CD8-positive, alpha-beta memory T cell (primary cell): ENCODE measurements at places on chromosomes 7 and 10.

DNA sequence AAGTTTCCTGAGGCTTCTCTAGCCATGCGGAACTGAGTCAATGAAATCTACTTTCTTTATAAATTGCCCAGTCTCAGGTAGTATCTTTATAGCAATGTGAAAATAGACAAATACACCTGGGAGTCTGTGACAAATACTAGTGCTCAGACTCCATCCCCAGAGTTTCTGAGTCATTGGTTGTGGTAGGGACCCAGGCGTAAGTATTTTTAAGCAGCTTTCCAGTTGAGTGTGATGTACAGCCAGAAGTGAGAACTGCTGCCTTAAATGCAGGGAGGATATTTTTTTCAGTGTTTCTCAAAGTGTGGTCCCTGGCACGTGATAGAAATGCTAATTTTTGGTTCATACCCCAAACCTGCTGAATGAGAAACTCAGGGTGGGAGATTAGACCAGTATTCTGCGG lies 121.7 kb downstream of the SORCS3 start:
- no peak for DNase-seq

- DNase-seq = no peak
These were observed 271.6 kb upstream of the PPP2R2D start for GRCh38 chr10:131629026-131629770.

DNA sequence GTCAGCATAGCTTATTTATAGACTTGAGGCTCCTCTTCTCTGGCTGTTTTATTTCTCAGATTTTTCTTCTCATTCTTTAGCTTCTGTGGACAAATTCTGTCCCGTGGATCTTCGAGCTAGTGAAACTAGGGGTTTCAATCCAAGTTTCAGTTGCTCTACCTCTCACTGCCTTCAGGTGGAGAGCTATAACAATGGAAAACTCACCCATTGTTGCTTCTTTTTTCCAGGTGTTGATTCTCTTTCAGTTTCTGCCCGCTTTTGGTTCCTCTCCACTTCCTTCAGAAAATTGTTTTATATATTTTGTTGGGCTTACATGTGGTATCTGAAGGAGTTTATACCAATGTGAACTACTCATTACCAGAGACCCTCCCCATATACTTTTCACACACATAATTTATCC lies 266.1 kb downstream of the TCF7L2 start:
- DNase-seq = no peak

- DNase-seq = no peak
These were observed 72.5 kb downstream of the WDR37 start for GRCh38 chr10:1128649-1129048.

DNA sequence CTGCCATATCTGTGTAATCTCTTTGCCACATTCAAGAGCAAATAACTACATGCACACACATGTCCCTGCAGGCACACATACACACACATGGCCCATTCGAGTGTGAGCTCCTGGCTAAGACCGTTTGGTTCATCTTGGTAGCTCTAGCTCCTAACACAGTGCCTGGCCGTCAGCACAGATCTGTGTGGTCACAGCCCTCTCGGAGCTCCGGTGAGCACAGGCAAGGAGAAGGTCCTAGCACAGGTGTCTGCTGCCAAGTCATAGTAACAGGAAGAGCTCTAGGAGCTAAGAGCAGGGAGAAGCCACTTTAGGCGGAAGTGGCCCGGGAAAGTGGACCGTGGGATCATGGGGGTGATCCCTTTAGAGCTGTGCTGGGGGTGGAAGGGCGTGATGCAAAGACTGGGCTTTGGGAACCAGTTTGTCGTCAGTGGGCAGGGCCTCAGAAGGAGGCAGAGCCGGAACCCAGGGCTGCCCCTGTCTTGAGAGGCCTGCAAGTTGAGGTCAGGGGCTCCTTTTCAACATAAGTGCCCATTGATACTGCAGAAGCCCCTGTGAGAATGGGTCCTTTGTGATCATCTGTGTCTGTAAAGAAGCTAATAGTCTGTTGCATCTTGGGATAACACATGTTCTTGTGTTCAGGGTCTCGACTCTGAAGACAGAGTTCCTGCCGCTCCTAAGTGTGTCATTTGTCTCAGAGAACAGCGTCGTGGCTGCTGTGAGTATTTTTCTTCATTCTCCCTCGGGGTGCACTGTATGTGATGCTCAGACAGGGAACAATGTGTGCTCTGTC lies 16.6 kb upstream of the ARPC1B start:
- no peak for DNase-seq

DNA sequence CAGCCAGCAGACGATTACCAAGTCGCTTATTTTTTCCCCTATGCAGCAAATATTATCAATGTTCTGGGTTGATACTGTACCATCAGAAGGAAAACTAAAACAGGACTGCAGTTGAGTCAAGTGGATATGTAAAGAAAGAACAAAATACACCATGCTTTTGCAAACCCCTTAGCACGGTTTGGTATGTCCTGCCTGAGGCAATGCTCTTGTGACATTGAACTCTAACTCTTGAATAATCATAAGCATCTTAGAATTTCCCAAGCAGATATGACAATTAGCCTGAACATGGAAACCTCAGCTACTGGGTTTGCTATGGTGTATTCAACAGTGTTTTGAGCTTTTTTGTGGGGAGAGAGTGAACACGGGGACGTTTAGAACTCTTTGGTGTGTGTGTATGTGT lies 107.4 kb downstream of the ETV1 start:
- DNase-seq = no peak

GRCh38 chr10:28811639-28812349 lies 134.5 kb downstream of the BAMBI start:
- no peak for DNase-seq

- no peak for DNase-seq
These were observed 6.1 kb downstream of the DLG5 start for GRCh38 chr10:77920495-77920894.
